ENCODE measurements at places on chromosomes 2 and 18.

- no peak for DNase-seq
Measured at GRCh38 chr2:44342854-44343253, 18.4 kb downstream of the PREPL start.

DNA sequence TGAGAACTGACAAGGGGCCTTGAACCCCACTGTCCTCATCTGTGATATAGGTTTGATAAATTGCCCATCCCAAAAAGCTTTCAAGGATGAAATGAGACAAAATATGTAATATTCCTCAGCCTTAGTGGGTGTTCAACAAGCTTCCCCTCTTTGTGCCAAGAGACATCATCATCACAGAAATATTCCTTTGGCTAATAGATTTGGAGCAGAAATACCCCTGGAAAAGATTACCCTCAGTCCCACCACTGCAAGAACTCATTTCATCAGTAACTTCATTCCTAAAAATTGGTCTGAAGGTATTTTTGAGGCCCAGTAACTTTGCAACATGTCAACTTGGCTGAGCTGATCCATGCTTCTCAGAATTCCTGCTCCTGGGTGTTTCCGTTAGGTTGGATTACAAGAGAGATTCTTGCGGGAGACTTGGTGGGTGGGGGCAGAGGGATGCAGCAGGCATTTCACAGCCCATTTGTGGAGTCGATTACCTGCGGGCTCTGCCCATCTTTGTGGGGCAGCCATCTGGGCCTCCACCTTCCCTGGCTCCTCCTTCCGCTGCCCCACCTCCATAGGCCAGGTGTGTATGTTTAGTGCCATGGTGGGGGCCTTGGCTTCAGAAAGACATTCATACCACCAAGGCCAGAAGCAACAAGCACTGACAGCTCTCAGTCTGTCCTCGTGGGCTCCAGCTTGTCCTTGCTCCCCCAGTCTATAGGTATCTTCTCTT is 263.9 kb downstream of the GLI2 start:
- DNase-seq = no peak

- no peak for DNase-seq
Measured at GRCh38 chr2:164696634-164697033, 75.4 kb upstream of the GRB14 start.

- no peak for DNase-seq
Measured at GRCh38 chr2:85913884-85914881, 25.4 kb upstream of the ST3GAL5 start.

- no peak for DNase-seq
Measured at GRCh38 chr18:39039813-39040212, 1474.2 kb upstream of the CELF4 start.

GRCh38 chr2:39735648-39736047 is 43.4 kb downstream of the THUMPD2 start:
- no peak for DNase-seq

- DNase-seq = no peak
Measured at GRCh38 chr2:6872394-6872793, 5.2 kb upstream of the RSAD2 start.

DNA sequence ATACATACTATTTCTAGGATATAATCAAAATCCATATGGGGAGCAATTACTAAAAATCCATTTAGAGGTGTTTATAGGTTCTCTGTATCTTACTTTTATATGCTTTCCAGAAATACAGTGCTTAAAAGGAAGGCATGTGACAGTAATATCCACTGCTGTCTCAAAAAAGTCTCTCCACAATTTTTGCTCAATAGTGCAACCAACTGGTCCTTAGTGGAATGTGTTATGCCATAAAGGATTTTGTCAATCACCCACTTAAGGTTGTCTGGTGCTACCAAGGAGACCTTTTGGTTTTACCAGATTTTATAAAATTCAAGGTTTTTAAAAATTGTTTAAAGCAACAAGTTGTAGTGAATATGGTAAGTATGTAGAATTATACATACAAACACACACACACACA is 328.5 kb upstream of the DSEL start:
- no peak for DNase-seq

Data from T-helper 9 cell (primary cell).